ENCODE measurements at places on chromosomes 6 and 20. TPM values are rescaled to one million over a fixed set of nuclear protein-coding genes. Genes with fewer than 3 reads are reported as not detected.

Gene HLA-DMB
- 0.09 TPM for total RNA-seq

Gene ZSCAN16
- 2.9 TPM for total RNA-seq

Gene ACAT2
- total RNA-seq: 66.2 TPM

Gene IL20RA
- 0.90 TPM for total RNA-seq

Gene SOX18
- total RNA-seq: not detected

Gene TTK
- total RNA-seq: 35.9 TPM

Gene TINAG
- not detected for total RNA-seq

Gene MAD2L1BP
- total RNA-seq: 20.6 TPM

Gene TMEM244
- total RNA-seq: not detected

Gene GINS1
- total RNA-seq: 7.9 TPM

Gene STX7
- 21.9 TPM for total RNA-seq

Gene FRS3
- total RNA-seq: 2.7 TPM

Gene SLC16A10
- not detected for total RNA-seq

Gene ALDH8A1
- 0.09 TPM for total RNA-seq

Gene ZNF318
- total RNA-seq: 19.6 TPM

Gene DIDO1
- total RNA-seq: 48.4 TPM

Gene ME1
- total RNA-seq: 17.0 TPM

Gene FAM83C
- total RNA-seq: not detected

Gene SLC17A1
- not detected for total RNA-seq

Gene GRM1
- under 0.01 TPM for total RNA-seq

Gene PSORS1C2
- total RNA-seq: not detected

Gene TUBB2B
- total RNA-seq: 2.9 TPM

Gene SLPI
- total RNA-seq: 0.63 TPM

Gene CST2
- not detected for total RNA-seq

Gene MUC22
- total RNA-seq: not detected

Gene CNKSR3
- 11.7 TPM for total RNA-seq

Gene DDX43
- 0.99 TPM for total RNA-seq

Gene SIRPB1
- not detected for total RNA-seq
